ENCODE measurements at places on chromosomes 6 and 20.

- DNase-seq, result no peak
These were observed 210.3 kb downstream of the FOXA2 start for GRCh38 chr20:22374066-22374465.

DNA sequence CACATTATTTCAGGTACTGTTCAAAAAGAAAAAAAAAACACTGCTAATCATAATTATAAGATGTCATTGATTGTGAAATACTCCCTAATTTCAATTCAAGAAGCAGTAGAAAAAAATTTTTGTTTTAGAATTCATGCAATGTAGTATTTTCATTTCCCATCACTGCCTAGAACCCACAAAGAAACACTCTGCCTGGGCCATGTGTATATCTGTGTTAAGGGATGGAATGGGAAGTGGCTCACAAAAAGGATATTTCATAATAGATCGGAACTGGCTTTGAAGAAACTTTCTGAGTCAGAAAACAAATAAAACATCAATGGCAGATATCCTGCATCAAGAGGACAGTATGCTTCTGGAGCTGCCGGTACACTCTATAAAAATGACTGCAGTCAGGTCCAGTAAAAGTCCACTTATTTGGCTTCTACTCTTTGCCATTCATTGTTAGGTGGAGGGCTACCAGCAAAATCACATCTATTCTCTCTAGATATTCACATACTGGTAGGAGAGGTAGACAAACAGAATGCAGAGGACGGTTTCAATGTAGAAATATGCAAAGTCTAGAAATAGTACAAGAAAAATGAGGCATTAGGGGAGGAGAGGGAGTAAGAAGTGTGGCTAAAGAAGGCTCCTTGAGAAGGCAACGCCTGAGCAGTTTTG, 135.0 kb upstream of the TNFAIP3 start:
- no peak for DNase-seq

DNA sequence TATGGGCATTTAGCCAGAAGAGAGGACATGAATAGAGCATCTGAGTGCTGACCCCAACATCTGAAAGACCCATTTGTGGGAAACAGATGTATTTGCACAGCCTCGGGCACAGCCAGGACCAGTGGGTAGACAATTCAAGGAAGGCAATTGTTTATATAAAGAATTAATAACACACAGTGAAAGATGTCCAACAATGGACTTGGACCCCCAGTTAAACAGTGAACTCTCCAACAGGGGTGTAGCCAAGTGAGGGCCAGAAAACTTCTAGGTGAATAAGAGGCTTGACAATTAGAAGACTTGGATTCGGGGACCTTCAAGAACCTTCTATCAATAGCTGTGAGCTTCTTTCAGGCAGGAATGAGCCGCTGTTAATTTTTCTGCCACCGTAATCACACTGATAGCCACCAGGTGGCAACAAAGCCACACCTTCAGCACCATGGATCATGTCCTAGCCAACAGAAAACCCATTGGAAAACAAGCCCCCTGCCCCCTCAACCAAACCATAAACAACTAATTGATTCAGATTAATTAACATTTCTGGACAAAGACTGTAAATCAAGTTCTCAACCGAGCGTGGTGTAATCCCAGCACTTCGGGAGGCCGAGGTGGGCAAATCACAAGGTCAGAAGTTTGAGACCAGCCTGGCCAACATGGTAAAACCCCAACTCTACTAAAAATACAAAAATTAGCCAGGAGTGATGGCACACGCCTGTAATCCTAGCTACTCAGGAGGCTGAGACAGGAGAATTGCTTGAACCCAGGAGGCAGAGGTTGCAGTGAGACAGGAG, 8.8 kb upstream of the SRSF6 start:
- no peak for DNase-seq

DNA sequence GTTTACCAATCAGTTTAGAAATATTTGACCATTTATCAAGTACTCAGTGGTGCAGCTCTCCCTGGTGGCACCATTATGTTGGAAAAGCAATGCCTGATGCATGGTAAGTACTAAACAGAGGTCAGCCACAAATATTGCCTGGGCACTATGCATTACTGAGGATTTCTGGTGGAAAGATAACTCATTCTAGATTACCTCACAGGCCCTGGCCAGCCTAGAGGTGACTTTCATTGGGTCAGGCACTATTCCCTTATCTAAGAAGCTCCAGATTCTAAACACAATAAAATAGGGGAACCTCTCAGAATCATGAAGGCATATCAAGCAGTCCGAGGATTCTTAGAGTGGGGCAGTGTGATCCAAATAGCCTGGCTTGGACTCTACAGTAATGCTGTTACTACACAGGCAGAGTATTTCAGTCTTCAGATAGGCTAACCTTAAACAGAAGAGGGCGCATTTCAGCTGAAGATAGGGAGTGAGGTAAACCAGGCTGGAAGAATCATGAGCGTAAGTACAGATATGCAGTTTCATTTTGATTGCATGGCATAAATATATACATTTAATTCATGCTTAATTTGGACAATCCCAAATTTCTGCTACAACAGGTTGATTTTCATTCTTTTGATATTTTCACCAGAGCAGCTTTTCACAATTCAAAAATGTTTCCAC, 12.1 kb downstream of the LGSN start:
- no peak for DNase-seq

GRCh38 chr6:88493717-88494116, 327.6 kb upstream of the CNR1 start:
- no peak for DNase-seq

- DNase-seq, result peak; percentile 43
These were observed 37.4 kb downstream of the COX4I2 start for GRCh38 chr20:31674895-31675827.

DNA sequence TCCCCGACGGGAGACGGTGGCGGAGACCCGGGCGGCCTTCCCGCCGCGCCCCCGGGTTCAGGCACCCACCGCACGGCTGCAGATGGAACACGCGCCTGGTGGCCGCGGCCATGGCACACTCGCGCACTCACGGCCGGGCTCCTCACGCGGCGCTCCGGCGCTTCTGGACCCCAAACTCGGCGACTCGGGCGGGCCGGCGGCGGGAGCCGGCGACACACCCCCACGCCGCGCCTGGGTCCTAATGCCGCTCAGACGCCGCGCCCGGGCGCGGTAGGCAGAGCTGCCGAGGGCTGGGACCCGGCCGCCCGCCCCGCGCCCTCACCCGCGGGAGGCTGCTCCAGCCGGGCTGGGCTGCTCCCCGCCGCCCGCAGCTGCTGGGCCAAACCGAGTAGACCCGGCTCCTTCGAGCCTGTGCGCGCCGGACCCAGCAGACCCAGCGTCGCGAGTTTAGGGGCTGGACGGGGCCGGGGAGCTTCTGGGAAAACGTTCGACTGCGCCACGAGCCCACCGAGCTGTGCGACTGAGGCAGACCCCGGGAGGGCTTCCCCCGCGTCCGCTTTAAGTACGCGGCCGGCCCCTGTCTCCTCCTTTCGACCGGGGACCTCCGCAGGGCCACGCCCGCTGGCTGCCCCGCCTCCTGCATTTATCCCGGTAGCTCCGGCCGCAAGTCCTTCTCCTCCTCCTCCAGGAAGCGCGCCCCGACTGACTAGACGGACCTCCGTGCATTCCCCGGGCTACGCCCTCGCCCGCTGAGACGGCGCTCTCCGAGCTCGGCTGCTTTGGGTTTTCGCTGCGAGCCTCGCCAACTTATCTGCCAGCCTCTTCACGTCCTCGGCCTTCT, at the start of gene SLC4A11:
Gene SLC4A11 (minus strand): TSS at position 165 of the 841 bp plus-strand sequence. CDS start 53 bp downstream, at position 112.
- no peak for DNase-seq

GRCh38 chr6:167707686-167708500, 118.8 kb upstream of the AFDN start:
- no peak for DNase-seq

- no peak for DNase-seq
These were observed 9.5 kb downstream of the PANK2 start for GRCh38 chr20:3898639-3899038.

DNA sequence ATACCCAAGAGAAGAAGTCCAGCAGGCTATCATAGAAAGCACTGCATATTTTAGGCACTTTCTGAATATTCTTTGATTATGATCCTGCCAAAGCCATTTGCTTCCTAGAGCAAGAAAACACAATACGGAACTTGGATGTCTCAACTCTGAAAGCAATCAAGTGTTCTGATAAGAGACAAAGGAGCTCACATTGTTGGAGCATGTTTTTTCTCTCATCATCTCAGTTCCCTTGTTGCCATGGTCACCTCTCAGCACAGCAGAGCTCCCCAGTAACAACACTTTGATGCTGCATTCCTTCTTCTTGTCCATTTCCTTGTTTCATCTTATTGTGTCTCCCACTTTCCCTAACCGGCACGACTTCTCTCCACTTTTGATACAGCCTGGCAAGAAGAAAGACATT, 168.7 kb upstream of the FUT9 start:
- no peak for DNase-seq

DNA sequence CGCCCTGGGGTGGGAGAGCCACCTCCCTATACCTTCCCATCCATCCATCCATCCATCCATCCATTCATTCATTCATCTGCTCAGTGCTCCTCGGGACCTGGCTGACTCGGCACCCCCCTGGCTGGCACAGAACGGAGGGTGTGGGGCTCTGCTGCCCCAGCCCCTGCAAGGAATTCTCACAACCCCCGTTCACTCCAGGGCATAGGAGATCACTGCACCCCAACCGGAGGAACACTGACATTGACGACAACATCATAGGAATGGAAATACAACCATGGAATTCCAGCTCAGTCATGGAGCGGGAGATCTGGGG, 28.1 kb upstream of the MRGBP start:
- no peak for DNase-seq

DNA sequence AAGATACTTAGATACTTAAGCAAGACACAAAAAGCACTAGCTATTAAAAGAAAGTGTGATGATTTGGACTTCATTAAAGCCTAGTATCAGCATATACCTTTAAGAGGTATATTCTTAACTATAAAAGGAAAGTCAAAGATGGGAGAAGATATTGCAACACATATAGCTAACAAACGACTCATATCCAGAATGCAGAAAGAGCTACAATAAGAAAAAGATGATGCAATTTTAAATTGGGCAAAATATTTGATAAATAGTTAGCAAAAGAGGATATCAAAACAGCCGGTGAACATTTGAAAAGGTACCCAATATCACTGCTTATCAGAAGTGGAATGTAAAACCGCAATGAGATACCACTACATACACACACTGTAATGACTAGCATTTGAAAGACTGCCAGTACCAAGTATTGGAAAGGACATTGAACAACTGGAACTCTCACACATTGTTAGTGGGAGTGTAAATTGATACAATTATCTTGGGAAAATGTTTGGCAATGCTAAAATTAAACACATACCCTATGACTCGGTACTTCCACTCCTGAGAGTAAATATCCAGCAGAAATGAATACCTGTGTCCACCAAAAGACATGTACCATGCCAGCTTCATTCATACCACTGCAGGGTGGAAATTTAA, 25.7 kb downstream of the MUC22 start:
- no peak for DNase-seq

GRCh38 chr6:17816921-17817611, 110.3 kb upstream of the NUP153 start:
- no peak for DNase-seq

GRCh38 chr6:74289884-74290283, 593.9 kb downstream of the CD109 start:
- no peak for DNase-seq

DNA sequence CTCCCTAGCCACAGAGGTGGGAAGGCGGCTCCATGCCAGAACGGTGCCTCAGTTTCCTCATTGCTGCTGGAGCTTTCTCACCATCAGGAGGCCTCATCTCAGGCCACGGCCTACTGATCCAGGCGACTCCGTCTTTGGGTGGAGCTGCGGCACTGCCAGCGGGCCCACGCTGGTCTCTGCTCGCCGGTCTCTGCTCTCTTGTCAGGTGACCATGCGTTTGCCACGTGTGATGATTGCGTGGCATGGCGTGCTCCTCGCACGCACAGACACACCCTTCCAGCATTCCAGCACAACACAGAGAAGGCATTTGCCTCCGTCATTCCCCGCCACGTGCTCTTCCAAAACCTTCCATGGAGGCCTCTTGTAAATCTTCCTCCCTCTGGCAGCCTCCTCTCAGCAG, 271.1 kb downstream of the CDH4 start:
- no peak for DNase-seq

DNA sequence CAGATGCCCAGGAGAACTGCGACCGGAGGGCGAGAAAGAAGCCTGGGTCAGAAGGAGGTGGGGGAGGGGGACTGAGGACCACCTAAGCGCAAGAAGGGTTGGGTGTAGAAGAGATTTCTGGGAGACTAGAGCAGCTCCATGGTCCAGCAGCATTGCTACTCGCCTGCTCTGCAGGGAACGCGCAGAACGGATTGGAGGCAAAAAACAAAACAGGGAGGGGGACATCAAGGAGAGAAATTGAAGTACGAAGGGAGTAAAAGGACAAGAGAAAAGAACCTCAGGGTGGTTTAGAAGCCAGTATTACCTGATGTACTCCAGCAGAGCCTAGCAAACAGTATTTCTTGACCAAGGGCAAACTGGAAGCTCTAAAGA, 537 bp upstream of the GABBR1 start:
- DNase-seq, result no peak

- no peak for DNase-seq
These were observed 231.3 kb downstream of the TFAP2C start for GRCh38 chr20:56860413-56860812.

DNA sequence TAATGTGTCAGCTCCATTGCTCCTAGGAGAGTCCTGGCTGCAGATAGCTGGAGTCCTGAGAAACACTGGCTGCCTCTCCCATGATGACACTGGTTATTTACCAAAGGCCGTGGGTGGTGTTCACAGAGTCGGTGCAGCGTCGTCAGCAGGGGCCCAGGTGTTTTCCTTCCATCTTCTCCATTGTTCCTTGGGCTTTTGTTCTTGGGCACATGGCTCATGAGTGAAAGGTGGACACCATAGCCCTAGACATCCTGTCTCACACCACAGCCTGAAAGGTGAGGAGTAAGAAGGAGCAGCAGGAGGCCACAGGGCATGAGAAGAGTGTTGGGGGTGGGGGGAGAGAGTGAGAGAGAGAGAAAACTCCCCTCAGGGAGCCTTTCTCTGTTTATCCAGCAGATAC, 9.1 kb downstream of the CST5 start:
- no peak for DNase-seq

DNA sequence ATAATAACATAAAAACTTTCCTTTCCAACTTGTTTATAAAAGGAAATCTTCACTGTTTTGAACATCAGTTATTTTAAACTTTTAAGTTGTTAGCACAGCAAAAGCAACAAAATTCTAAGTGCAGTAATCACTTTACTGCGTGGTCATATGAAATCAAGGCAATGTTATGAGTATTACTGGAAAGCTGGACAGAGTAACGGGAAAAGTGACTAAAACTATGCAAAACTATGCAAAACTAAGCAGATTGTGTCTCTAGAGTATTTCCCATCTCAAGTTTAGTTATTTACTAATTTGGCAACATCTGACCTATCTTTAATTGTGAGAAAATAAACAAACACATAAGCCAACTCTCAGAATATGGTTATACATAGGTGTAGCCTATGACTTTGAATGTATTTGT, 10.9 kb upstream of the ANKEF1 start:
- no peak for DNase-seq

DNA sequence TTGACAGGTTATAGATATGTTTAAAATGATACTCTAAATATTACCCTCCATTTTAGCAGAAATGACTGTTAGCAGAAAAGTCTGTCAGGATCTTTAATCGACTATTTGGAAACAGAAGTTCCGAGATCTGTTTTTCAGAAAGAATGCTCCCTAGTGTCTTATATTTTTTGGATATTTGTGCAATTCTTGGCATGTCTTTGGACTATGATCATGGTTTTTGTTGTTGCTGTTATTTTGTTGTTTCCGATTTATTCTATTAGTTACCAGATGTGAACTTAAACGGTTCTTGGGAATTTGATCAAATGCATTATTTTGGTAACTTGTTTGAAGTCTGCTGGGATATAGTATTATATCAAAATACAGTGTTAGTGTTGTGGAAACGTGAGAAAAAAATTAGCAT, 106.4 kb upstream of the CEP162 start:
- no peak for DNase-seq

GRCh38 chr6:30130887-30131862, 4.8 kb upstream of the TRIM40 start:
- peak; percentile 20 for DNase-seq
